Dermis lymphatic vessel endothelial cell (primary cell): ENCODE measurements at places on chromosomes 12 and 14. TPM values are rescaled to one million over a fixed set of nuclear protein-coding genes. Genes with fewer than 3 reads are reported as not detected.

The CLEC1B gene
- total RNA-seq: not detected in 2 replicates

The OR11H6 gene
- total RNA-seq: not detected in 2 replicates

The PMEL gene
- total RNA-seq: 0.60 and 0.76 TPM in 2 replicates

The NEUROD4 gene
- total RNA-seq: not detected in 2 replicates

The COPS7A gene
- 43.1 and 45.3 TPM in 2 replicates for total RNA-seq

The ANKS1B gene
- 0.22 and 0.26 TPM in 2 replicates for total RNA-seq

The CDCA3 gene
- 2.7 and 3.4 TPM in 2 replicates for total RNA-seq

The EGLN3 gene
- 1.6 and 2.3 TPM in 2 replicates for total RNA-seq

The MUCL1 gene
- total RNA-seq: not detected in 2 replicates

The FITM1 gene
- total RNA-seq: 0.34 and 0.76 TPM in 2 replicates

The CNOT2 gene
- total RNA-seq: 91.1 and 137 TPM in 2 replicates

The SMAGP gene
- 17.0 and 21.4 TPM in 2 replicates for total RNA-seq

The AMDHD1 gene
- total RNA-seq: under 0.01 TPM in 1 of 2 replicates, not detected in the other

The MIP gene
- total RNA-seq: 0.22 and 0.26 TPM in 2 replicates

The CALCOCO1 gene
- 86.2 and 92.7 TPM in 2 replicates for total RNA-seq

The RTL1 gene
- total RNA-seq: not detected in 2 replicates

The SYCP3 gene
- 0.11 and 0.17 TPM in 2 replicates for total RNA-seq

The DDN gene
- total RNA-seq: 0.09 and 0.11 TPM in 2 replicates

The TMEM233 gene
- 0.11 and 1.4 TPM in 2 replicates for total RNA-seq

The TAS2R13 gene
- total RNA-seq: 0.54 and 1.0 TPM in 2 replicates

The IFI27 gene
- 2.2 and 4.7 TPM in 2 replicates for total RNA-seq

The RNASE13 gene
- total RNA-seq: not detected in 2 replicates

The KRT83 gene
- not detected in 2 replicates for total RNA-seq

The MYL2 gene
- total RNA-seq: 0.33 and 0.86 TPM in 2 replicates

The TAS2R9 gene
- 0.09 and 0.11 TPM in 2 replicates for total RNA-seq

The USP5 gene
- 69.3 and 72.1 TPM in 2 replicates for total RNA-seq

The SERPINA10 gene
- total RNA-seq: not detected in 2 replicates
